Right ventricle myocardium inferior (tissue), 1 donor: ENCODE measurements at places on chromosomes 6 and 20. TPM values are rescaled to one million over a fixed set of nuclear protein-coding genes. Genes with fewer than 3 reads are reported as not detected.

MYH7B gene
- total RNA-seq: 230 TPM

SYTL3 gene
- 10.8 TPM for total RNA-seq

MYLK2 gene
- total RNA-seq: 0.35 TPM

IYD gene
- not detected for total RNA-seq

GRM1 gene
- 2.9 TPM for total RNA-seq

- no peak for DNase-seq
These were observed 68.2 kb upstream of the EYA2 start for GRCh38 chr20:46826343-46826984.

DNA sequence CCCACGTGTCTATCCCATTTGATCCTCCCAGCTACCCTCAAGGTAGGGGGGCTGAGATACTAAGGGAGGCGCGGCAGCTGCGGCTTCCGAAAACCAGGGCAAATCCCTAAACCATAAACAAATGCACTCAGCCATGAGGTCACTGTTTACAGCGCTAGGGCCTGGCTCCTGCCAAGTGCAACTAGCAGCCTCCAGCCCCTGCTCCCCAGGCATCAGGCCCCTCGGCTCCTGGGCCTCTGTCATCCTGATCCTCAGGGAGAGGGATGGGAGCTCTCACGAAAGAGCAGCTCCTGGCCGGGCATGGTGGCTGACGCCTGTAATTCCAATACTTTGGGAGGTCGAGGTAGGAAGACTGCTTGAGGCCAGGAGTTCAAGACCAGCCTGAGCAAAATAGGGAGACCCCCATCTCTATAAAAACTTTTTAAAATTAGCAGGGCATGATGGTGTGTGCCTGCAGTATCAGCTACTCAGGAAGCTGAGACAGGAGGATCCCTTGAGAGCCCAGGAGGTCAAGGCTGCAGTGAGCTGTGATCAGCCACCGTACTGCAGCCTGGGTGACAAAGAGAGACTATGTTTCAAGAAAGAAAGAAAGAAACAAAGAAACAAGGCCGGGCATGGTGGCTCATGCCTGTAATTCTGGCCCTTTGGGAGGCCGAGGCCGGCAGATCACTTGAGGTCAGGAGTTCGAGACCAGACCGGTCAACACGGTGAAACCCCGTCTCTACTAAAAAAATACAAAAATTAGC is 42.5 kb upstream of the TLDC2 start:
- no peak for DNase-seq

DNA sequence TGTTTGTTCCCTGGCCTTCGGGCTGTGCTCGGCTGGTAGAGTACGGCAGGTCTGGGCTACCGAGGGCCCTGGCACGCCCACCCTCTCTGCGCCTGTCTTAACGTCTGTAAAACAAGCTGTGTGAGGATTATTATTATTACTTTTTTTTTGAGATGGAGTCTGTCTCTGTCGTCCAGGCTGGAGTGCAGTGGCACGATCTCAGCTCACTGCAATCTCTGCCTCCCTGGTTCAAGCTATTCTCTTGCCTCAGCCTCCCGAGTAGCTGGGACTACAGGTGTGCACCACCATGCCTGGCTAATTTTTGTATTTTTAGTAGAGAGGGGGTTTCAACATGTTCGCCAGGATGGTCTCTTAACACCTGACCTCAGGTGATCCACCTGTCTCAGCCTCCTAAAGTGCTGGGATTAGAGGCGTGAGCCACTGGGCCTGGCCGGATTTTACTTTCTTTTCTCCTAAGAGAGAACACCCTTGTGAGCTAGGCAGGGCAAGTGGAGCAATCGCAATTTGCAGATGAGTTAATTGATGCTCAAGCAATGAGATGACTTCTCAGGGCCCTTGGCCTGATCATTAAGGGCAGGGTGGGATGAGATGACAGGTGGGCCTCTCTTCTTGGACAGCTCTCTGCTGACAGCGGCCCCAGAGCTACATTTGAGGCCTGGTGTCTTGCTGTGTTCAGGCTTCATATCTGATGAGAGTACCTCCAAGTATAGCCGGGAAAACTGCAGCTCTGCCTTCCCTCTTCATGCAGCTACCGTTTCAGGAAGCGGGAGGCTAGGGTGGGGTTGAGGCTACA is 859 bp upstream of the SMIM29 start:
- no peak for DNase-seq

GRCh38 chr6:34223381-34223955 is 13.2 kb upstream of the HMGA1 start:
- peak; percentile 75 for DNase-seq

DNA sequence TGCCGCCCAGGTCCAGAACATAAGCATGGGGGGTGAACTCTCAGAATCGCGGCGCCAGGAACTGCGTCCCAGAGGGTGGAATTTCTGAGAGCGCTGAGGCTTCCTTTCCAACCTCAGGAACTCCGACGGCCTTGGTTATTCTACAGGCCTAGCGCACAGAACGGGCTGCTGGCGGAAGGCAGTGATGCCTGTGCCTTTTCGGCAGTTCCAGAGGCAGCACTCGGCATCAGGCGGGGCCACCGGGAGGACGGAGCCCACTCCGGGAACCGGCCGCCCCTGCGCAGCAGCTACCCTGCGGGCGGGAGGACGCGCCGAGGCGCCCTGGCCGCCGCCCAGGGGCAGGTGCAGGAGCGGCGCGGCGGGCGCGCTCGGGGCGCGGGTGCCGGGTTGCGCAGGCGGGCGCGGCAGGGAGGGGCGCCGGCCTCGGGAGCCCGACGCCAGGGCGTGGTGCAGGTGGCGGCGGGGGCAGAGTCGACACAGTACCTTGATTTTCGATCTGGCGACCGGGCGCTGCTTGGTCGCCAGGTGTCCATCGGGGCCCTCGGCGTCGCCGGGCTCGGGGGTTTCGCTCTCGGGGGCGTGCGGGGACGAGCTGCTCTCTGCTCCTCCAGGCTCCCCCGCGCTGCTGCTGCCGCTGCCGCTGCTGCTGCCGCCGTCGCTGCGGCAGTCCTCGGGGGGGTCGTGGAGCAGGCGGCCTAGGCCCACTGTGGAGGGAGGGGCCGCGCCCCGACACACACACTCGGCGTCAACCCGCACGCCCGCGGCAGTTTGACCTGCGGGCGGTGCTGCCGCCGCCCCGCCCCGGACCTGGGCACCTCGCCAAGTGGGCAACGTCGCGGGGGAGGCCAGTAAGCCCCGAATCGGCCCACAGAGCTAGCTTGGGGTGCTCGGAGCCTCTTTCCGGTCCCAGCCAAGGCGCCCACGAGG is 1.3 kb downstream of the OVOL2 start:
- no peak for DNase-seq

- DNase-seq: no peak
These were observed 55.6 kb downstream of the KCNB1 start for GRCh38 chr20:49426873-49427272.

GRCh38 chr6:149440735-149441671 is 40.9 kb downstream of the SUMO4 start:
- DNase-seq: no peak

DNA sequence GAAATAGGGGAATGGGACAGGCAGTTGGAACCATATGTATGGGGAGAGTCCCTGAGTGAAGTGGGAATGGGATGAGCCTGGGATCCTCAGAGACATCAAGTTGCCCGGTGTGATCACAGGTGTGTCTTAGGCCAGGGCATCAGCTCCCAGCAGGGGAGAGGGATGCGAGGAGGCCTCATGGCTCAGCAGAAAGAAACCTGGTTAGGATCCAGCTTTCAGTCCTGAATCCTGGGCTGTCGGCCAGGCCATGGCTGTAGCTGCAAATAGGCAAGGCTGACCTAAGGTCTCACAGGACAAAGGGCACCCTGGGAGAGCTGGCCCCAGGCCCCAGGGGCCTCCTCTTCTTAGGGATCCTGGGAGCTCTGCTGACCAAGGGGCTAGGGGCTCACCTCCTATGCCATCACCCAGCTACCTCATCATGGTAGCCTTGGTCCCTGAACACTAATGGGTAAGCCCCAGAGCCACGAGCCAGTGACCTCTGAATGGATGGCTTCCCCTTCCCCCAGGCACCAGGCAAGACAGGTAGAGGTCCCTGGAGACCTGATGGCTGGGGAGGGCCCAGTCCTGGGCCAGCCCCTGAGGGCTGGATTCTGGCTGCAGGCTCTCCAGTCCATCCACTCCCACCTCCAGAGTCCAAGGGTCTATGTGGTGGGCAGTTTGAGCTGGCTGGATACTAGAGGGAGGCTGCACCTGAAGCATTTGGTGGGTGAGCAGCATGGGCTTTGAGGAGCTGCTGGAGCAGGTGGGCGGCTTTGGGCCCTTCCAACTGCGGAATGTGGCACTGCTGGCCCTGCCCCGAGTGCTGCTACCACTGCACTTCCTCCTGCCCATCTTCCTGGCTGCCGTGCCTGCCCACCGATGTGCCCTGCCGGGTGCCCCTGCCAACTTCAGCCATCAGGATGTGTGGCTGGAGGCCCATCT is at the start of gene SLC22A7:
TSS of gene SLC22A7 (plus strand) at position 617 of the 921 bp plus-strand sequence. CDS start at position 716, 99 bp downstream.
- no peak for DNase-seq

DNA sequence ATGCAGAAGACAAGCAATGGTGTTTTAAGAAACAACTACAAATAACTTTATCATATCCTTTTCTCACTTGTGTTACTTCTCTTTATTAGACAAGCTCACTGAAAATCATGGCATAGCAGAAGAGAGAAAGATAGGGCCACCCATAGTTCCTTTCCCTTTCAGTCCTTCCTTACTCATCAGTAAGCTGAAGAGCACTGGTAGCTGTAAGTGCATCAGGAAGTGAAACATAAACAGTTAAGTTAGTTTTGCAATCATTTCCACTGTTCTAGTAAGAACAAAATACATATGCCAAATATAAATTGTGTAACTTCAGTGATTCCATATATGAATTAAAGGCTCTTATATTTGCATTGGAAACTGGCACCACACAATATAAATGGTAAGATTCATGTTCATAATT is 220.1 kb downstream of the HACE1 start:
- no peak for DNase-seq

- no peak for DNase-seq
These were observed 102.7 kb downstream of the TSHZ2 start for GRCh38 chr20:53074811-53075314.

- DNase-seq: no peak
These were observed 105.3 kb downstream of the FOXF2 start for GRCh38 chr6:1494671-1495070.

GRCh38 chr20:48661575-48662455 is 166.0 kb downstream of the PREX1 start:
- DNase-seq: no peak
